ENCODE measurements at places on chromosomes 4 and X. TPM values are rescaled to one million over a fixed set of nuclear protein-coding genes. Genes with fewer than 3 reads are reported as not detected.

DNA sequence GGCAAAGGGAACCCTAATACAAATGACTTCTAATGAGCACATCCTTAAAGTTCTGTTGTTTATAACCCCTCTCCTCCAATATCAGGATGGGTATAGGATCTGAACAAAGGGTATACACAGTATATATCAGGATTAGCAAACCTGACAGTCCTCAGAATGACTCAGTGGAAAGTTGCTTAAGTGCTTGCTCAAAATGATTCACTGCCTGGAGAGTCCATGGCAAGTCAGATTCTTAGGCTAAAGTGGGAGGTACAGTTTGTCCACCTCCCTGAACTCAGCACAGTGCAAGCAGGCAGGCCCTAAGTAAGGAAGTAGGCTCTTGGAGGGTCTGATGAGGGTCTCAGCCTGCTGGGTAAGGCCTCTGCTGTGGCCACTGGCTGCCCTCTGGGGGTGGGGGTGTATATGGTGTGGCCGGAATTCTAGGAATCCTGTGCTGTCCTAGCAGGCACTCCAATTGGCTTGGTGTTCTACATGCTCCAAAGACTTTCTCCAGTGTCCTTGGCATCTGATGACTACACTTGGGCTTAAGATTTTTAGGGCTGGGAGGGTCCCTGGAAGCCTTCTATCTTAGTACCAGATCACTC lies 54.3 kb downstream of the CHRDL1 start:
- no peak for DNase-seq
- no peaks in the 10 kb centered on the region for H3K36me3 ChIP-seq
- H3K27ac ChIP-seq = no peak overlapping the region
- no peaks in the 10 kb centered on the region for H3K27me3 ChIP-seq
- no peak overlapping the region for H3K4me3 ChIP-seq

GRCh38 chr4:68344049-68344448 lies 5.8 kb downstream of the YTHDC1 start:
- no peak for DNase-seq
- no peaks in the 10 kb centered on the region for H3K27me3 ChIP-seq
- no peak overlapping the region for H3K27ac ChIP-seq
- H3K4me1 ChIP-seq = peaks cover 15% of the 10 kb centered on the region
- H3K4me3 ChIP-seq = no peak overlapping the region
- H3K36me3 ChIP-seq = no peaks in the 10 kb centered on the region

The ASB12 gene
- total RNA-seq = 0.88 TPM

The TRAM1L1 gene
- 0.20 TPM for total RNA-seq

Data from colonic mucosa (tissue), 4 donors.